ENCODE measurements at places on chromosomes 4 and X. TPM values are rescaled to one million over a fixed set of nuclear protein-coding genes. Genes with fewer than 3 reads are reported as not detected.

Gene RFC1
- 35.7 TPM for total RNA-seq

Gene RASGEF1B
- total RNA-seq = under 0.01 TPM

Gene PAGE4
- not detected for total RNA-seq

Gene KLF8
- 2.8 TPM for total RNA-seq

Gene MAGEB2
- not detected for total RNA-seq

Gene FDCSP
- total RNA-seq = not detected

Gene SMPX
- total RNA-seq = not detected

Gene HSFX1
- 0.87 TPM for total RNA-seq

Gene ZNF630
- total RNA-seq = 2.0 TPM

Gene HSFX4
- not detected for total RNA-seq

Gene TMPRSS11D
- under 0.01 TPM for total RNA-seq
